ENCODE measurements at places on chromosomes 1 and 21.

DNA sequence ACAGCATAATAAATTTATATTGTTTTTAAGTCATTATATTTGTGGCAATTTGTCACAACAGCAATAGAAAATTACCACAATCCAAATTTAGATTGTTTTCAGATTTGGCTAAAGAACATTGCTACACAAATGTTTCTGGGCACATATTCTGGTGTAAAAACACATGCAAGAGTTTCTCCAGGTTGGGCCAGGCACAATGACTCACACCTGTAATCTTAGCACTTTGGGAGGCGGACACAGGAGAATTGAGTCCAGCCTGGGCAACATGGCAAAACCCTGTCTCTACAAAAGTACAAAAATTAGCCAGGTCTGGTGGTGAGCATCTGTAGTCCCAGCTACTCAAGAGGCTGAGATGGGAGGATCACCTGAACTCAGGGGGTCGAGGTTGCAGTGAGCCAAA, 8.4 kb downstream of the ERO1B start:
- no peak for DNase-seq

- DNase-seq: no peak
Measured at GRCh38 chr1:99673315-99673714, 27.4 kb downstream of the PALMD start.

- no peak for DNase-seq
Measured at GRCh38 chr1:225697428-225697827, 44.5 kb upstream of the ENAH start.

DNA sequence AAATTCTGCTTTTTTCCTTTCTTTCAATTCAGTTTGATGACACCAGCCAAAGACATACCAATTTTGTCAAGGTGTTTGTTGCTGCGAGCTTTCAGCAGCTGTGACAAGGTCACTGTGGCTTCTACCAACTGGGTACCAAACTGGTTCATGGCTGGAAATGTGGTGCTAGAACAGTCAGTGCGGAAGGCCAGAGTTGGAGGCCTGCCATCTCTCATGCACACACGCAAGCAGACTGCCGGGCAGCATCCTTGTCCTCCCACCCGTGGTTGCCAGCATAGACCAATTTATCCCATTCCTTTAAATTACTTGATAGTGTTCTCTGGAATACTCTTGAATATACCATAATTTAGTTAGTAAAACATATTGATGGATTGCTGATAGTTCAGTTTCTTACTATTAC, 79.9 kb upstream of the GPR52 start:
- DNase-seq: no peak

GRCh38 chr1:28078262-28078661, 10.1 kb downstream of the EYA3 start:
- DNase-seq: no peak

DNA sequence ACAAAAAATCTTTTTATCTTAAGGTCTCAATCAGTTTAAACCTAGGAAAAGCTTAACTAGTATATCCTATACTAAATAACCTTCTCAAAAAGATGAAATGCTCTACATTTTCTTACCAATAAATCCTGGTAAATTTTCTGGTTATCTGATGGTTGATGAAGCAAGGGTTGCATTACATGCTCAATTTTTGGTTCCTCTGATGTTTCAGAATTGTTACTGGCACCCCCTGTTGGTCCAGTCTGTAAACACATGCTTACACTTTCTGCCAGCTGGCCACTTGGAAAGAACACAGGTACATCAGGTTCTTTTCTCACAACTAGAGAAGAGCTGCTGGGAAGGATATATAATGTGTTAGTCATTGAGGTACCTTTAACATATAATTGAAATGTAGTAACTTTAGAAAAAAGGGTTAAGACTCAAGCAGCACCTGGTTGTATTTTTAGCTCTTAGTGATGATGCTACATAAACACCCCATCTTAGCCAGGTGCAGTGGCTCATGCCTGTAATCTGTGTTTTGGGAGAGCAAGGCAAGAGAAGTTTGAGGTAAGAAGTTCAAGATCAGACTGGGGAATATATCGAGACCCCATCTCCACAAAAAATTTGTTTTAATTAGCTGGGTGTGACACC, 30.9 kb upstream of the TAL1 start:
- peak; percentile 15 for DNase-seq

DNA sequence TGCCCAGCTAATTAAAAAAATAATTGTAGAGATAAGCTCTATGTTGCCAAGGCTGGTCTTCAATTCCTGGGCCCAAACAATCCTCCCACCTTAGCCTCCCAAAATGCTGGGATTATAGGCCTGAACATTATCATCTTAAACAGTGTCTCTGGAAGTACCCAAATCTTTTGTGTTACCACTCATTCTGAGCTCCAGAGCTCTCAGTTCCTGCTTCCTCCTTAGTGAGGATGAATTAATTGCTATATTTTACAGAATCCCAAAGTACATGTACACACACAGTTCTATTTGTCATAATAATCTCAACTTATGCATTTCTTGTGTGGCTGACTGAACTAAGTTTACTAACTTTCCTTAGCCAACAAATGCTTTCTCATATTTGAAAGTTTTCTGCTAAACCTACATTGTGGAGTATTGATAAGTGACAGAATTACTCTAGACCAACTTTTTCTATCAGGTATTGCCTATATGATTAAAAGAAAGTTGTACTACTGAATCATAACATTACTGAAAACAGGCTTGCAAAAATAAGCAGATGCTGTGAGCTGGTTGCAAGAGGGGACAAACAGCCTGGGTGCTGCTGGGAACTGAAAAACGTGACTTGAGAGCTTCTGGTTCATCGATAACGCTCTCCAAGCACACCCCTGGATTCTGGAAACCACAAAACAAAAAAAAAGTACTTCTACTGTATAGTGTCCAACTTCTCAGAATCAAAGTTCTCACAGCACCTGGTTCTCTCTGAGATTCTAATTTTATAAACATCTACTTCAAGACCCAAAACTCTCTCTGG, 15.3 kb downstream of the VAV3 start:
- DNase-seq: no peak

GRCh38 chr21:41613533-41613909, 105.6 kb upstream of the TMPRSS2 start:
- no peak for DNase-seq

GRCh38 chr21:29718081-29718815, 221.5 kb downstream of the GRIK1 start:
- no peak for DNase-seq

GRCh38 chr1:234550341-234551031, 59.5 kb downstream of the IRF2BP2 start:
- DNase-seq: no peak

GRCh38 chr1:195618287-195618686, 990.0 kb downstream of the KCNT2 start:
- DNase-seq: no peak

DNA sequence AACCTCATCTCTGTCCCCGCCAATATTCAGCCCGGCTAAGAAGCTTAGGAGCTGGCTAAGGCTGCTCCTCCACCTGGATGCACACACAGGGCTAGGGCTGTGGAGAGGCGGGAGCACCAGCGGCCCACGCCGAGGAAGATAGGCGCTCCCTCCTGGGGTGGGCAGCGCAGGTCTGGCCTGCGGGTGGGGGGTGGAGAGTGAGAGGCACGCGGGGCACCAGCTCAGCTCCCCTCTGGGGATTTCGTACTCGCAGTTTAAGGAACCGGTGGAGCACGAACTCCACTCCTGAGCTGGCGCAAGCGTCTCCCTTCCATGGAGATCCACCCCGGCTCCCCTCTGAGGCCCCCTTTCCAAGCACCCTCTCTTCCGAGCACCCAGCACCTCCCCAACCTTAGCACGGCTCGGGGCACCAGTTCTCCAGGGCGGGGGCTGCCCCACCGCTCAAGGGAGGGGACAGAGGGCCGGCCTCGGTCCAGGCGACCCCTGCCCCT, 433 bp upstream of the KAZN start:
- no peak for DNase-seq

DNA sequence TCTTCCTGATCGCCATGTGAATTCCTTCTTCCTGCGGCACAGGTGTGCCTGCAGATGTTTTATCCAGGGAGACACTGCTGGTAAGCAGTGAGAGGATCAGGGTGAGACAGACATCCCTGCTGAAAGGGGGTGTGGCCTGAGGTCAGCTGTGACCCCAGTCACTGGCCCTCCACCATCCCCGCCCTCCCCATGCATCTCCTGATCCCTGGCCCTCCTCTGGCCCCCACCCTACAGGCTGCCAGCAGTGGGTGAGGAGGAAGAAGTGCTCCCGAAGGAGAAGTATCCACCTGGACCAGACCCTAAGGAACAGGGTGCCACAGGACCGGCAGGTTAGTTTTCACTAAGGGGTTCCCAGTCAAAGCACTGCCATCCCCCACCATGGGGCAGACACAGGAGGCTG, 85.3 kb downstream of the GLIS1 start:
- no peak for DNase-seq

GRCh38 chr1:81597720-81598426, 202.9 kb upstream of the ADGRL2 start:
- DNase-seq: no peak

GRCh38 chr1:212916481-212917133, 33.7 kb upstream of the VASH2 start:
- DNase-seq: no peak

DNA sequence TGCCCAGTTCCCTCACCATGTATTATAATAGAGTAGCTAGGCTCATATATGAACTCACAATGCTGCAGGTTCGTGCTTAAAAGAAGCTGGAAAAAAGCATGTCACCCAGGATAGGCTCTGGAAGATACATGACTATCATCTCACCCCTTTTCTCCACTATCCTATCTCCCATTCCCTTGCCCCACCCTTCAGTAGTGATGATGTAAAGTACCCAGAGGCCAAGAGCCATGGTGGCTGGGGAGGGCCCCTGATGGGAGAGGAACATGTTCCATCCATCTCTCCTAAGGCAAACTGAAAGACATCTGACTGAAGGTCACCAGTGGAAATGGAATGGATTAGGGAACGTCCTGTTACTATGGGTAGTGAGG, 20.3 kb upstream of the RBBP5 start:
- no peak for DNase-seq
